Stimulated activated CD4-positive, alpha-beta T cell treated with anti-CD3 and anti-CD28 coated beads, TNF-alpha, amount 100 ng/mL, for 1 hour (primary cell): ENCODE measurements at places on chromosomes 3 and 15.

DNA sequence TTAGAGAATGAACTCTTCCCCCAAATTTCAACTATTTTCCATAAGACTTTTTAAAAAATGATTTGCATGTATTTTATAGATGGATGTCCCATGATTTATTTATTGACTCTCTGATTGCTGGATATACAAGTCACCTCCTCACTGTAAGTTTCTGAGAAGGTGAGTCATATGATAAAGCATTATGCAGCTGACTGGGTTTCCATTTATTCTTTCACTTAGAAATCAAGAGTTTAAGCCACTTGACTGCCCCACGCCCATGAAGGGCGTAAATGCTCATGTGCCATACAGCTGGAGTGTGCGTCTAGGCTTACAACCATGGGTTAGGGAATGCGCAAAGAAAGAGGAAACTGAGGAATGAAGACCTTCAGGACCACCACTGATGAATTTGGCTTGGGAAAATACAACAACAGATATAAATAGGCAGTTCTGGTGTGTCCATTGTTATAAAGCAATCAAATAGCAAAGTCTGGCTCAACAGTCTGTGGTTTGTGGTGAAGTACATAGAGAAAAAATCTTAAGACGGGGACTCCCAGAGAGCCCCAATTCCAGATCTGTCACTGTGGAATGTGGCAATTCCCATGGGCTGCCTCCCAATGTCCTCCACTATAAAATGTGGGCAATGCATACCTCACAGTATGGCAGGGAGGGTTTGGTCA lies 20.3 kb downstream of the SLCO2A1 start:
- DNase-seq, result no peak

GRCh38 chr15:52714968-52715367 lies 35.8 kb upstream of the ATOSA start:
- DNase-seq, result no peak

DNA sequence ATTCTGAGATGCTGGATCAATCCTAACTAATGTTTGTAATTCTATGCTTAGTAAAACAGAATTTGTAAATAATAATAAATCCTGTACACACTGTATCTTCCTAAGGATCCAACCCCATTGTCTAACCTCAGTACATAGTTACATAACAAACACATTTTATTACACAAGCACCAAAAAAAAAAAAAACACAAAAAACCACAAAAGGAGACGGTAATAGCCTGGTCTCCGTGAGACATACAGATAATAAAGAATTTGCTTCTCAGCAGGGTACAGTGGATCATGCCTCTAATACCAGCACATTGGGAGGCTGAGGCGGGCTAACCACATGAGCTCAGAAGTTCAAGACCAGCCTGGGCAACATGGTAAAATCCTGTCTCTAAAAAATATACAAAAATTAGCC lies 558.7 kb downstream of the MAGI1 start:
- no peak for DNase-seq

- DNase-seq, result no peak
Measured at GRCh38 chr3:73559749-73560148, 65.0 kb downstream of the PDZRN3 start.

GRCh38 chr15:70141376-70142071 lies 43.8 kb upstream of the TLE3 start:
- DNase-seq, result no peak

- DNase-seq, result no peak
Measured at GRCh38 chr15:100241572-100242482, 99.9 kb downstream of the ADAMTS17 start.

DNA sequence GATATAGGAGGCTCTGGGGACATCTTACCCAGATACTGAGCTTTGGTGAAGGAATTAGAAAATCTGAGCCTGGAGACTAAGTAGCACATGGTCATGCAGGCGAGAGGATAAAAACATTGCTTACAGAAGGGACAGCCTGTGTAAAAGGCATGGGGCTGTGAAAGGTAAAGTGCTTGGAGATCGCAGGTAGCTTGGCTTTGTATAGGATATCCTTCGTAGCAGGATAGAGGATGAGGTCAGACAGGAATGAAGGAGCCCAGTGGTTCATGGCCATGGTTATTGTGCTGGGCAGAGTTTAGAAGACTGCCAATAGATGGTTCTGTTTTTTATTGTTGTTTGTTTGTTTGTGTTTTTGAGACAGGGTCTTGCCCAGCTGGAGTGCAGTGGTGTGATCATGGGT lies 82.5 kb downstream of the SLMAP start:
- no peak for DNase-seq

DNA sequence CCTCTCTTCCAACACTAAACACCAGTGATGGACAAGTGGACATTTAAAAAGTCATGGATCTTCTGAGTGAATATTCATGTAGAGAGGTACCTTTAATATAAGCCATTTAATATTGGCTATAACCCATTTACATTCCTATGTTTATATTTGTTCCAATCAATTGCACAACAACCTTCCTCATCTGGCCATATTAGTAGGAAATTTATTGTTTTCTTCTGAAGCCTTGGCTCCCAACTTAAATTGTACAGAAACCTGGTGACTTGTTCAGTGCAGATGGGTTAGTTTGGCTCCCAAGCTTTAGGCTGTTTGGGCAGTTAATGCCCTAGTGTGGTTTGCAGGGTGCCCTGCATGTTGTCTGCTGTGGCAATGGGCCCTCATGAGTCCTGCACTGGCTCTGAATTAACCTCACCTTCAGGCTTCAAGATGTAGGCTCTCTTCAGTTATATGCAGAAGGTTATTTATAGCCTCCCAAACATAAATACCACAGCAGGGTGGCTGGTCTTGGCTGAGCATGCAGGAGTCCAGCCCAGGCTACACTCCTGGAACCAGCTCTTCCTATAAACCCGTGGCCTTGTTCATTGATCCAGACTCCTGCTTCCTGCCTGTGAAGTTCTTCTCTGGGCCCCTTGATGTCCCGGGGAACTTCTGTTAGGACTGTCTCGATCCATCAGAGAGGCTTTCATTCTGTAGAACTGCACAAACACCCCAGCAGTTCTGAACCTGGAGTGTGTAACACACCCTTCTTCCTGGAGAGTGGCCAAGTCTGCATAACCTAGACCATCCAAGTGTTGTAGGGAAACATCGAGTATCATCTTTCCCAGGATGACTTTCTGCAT lies 57.0 kb downstream of the DUT start:
- no peak for DNase-seq

DNA sequence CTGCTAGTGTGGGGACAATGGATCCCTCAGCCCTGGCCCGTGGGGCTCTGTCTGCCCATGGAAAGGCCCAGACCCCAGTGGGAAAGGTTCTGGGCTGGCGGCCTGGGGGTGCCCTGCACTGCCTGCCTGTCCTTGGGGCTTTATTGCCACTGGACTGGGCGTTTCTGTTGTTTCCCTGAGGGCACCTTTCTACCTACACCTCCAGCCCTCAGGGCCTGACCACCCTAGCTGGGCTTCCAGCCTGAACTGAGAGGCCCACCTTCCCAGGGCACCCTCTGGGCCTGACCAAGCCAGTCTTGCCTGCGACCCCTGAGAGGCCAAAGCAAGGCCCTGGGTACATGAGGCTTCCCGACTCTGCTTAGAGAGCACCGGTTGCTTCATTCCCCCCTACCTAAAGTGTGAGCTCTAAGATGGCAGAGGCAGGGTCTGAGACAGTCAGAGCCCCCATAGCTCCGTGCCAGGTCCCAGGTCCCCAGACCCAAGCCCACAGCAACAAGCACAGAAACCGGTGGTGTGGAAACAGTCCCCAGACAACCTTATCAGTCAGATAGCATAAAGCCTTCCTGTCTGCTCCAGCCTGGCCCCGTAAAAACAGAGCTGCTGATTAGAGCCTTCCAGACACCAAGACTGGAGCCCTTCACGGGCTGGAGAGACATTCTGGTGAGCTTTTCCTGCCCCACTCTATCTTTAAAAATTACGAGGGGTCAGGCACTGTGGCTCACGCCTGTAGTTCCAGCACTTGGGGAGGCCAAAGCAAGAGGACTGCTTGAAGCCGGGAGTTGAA lies 102.8 kb downstream of the CHSY1 start:
- DNase-seq, result no peak

- DNase-seq, result no peak
Measured at GRCh38 chr3:58005669-58006068, 2.6 kb upstream of the FLNB start.

DNA sequence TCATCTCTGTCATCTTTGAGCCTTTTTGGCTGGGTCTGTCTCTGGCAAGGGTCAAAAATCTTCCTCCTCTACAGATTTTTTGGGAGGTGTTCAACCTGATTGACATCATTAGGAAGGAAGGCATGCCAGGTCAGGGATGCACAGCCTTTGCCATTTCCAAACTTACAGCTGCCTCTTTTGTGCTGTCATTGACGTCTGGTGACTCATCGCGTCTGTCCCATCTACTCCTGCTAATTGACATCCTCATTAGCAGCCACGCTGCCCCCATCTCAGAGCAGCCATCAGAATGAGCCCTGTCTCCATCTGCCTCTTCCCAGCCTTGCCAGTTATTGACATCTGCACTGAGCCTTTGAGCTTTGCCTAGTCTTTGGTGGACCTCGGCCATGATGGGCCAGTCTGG lies 53.0 kb downstream of the PDIA5 start:
- DNase-seq, result no peak

- DNase-seq, result no peak
Measured at GRCh38 chr3:119595639-119596334, 1.9 kb upstream of the PLA1A start.

DNA sequence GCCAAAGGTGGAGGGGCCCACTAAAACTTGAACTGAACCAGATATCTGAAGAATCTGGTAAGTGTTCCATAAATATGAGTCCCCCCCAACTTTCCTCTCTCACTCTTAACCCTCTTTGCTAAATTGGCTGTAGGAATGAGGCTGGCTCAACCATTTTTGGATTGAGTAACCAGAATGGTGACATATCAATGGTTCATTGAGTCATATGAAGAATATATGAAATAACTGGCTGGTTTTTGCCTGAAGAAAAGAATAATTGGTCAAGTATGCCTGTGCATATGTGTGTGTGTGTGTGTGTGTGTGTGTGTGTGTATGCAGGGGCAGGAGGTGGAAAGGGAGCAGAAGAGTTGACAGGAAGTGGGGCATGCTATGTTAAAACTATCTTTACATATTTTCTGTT lies 472.9 kb upstream of the THBS1 start:
- DNase-seq, result no peak

DNA sequence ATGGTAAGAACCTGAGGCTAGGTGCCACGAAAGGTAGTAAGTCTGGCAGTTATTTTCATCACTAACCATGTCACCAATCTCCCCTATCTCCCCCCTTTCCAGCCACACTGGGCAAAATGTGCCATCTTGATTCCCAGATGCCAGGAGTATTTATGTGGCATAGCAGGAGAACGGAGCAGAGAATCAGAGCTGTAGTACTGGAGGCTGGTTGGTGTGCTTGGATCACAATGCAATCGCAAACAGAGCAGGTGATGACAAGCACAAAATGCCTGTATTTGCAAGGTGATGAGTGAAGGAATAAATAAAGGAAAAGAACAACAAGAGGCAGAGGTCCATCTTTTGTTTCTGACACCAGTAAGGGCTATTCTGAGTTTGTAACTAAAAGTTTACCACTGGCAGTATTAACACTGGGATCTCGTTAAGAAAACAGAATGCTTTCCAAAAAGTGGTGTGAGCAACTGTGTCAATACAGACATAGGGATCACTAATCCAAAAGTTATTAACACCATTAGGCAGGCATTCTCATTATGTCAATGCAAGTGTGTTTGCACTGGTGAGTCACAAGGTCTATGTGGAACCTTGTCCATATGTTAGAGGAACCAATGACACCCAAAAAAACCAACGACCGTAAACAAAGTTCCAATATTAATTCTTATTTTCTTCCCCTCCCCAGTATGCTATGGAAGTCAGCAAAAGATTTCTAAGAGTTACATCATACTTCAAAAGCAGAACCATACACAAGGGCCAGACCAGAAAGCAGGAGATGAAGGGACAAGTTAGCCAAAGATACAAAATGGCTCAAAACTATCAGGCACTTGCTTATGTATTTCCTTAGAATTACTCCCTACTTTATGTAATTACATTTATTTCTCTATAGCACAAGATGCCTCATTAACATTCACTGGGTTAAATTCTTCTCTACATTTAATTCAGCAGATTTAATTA lies 556.6 kb downstream of the FOXP1 start:
- DNase-seq, result no peak

GRCh38 chr3:34078418-34078817 lies 280.0 kb downstream of the PDCD6IP start:
- no peak for DNase-seq

GRCh38 chr3:55481744-55482495 lies 5.2 kb downstream of the WNT5A start:
- no peak for DNase-seq

DNA sequence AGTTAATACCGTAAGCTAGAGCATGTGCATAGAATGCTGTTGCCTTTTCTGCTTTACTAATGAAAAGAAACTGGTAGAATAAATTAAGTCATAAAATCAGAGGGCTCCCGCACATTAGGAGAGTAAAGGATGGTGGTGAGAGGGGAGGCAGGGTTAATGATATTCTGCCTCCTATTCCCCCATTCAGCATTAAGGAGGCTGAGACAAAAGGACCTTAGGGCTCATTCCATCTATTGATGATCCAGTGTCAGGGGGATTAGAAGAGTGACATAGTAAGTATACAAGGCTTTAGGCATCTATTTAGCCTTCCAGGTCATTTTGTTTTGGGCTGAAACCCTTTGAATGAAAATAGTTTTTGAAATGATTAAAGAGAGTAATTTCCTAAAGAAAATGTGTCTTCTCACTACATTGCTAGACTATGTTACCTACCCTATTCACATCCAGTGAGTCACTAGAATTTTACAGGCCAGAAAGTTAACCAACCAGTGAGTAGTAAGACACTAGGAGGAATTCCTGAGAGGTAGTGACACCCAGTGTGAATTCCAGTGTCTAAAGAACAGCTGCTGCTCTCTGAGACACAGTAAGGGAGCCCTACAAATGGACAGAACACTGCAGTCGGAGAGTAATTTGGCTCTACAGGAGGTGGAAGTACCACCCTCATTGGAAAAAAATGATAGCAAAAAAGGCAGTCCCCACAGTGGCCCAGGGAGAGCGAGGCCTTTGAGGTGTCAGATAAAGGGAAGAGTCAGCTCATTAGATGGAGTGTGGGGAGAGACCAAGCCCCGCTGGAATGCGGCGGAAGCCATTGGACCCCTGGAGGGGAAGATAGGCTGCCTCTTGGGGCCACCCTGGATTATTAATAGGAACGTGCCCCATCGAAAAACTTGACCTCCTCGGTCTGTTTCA lies 67.6 kb downstream of the TUSC7 start:
- no peak for DNase-seq

DNA sequence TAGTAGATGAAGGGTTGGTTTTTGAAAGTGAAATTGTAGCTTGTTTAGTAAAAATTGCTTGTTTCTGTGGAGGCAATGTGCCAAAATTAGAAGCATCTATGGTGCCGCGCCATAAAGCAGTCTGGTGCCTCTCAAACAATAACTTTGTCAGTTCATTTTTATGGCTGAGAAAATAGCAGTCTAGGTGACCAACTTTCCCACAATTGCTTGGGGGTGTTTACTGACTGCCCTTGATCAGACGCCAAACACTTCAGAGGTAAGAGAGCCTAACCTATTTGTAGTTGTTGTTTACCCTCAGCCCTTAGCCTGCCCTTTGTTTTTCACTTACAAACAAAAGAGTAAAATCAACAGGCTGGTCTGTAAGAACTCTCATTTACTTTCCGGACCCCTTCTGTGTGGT lies 174.5 kb downstream of the FNDC3B start:
- DNase-seq, result no peak

- DNase-seq, result no peak
Measured at GRCh38 chr3:168040607-168041208, 55.0 kb downstream of the GOLIM4 start.
